ENCODE measurements at places on chromosomes 7 and 10.

DNA sequence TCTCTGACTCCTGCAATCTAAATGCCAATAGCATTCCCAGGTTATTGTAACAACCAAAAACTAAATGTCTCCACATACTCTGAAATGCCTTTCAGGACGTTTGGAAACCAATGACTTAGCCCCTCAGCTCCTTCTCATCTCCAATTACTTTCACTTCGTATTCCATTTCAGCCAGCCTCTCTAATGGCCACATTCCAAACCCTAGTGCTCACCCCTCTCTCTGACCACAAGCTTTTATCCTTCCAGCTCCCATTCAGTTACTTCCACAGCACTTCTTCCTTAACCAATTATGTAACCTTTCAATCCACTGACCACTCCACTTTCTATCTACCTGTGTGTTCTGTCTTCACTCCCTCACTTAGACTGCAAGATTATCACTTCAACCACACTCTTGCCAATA is 4.3 kb downstream of the NOC3L start:
- DNase-seq: no peak

GRCh38 chr7:115721293-115722217 is 309.0 kb downstream of the TFEC start:
- no peak for DNase-seq

DNA sequence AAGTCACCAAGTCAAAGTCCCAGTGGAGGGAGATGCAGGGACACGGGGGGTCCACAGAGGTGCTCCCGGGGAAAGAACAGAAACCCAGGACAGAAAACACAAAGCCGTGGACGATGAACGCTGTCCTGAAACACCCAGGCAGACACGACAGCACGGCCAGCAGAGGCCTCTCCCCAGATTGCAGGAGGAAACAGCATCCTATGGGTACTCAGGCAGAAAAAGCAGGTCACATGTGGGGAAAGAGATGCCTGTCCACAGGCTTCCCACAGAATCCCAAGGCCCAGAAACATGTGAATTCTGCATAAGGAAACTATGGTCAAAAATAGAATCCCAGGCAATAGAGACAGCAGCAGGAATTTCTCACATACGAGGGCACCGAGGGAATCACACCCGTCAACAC is 53.6 kb upstream of the ADGRA1 start:
- DNase-seq: no peak

- no peak for DNase-seq
These were observed 93.4 kb downstream of the PTPRZ1 start for GRCh38 chr7:121966276-121966934.

DNA sequence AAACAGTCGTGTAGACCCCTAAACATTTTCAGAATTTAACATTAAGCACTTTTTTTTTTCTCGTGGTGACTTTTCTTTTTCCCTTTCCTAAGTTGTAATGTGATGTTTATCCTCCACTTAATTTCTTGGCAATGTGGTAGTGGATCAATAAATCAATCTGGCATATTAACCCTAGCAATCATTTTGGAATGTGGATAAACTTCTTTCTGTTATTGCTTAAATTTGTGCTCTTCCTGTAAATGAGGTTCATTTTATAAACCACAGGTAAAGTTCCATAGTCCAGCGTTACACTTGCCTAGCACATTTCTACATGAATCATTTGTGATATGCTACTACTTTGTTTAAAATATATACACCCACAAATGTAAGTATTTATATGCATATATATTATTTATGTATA is 247.4 kb upstream of the ETV1 start:
- no peak for DNase-seq
